ENCODE measurements at places on chromosomes 2 and 18. TPM values are rescaled to one million over a fixed set of nuclear protein-coding genes. Genes with fewer than 3 reads are reported as not detected.

DNA sequence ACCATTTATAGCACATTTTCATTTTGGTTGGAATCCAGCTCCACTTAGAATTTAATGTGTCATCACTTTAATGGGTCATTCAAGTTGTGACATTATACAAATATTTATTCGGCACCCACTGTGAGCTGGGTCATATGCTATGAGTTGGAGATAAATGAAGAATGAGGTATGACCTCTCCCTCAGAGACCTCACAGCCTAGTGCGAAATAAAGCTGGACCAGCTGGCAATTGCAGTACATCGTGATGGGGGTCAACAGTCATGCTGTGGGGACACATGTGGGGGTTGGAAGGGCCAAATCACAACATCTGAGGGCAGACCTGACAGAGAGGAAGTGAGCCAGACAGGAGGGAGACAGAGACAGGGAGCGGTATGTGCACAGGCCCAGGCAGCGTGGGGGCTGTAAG lies 175.4 kb downstream of the MAIP1 start:
- no peak overlapping the region for H3K27ac ChIP-seq
- no peaks in the 10 kb centered on the region for H3K36me3 ChIP-seq
- H3K27me3 ChIP-seq: no peaks in the 10 kb centered on the region

DNA sequence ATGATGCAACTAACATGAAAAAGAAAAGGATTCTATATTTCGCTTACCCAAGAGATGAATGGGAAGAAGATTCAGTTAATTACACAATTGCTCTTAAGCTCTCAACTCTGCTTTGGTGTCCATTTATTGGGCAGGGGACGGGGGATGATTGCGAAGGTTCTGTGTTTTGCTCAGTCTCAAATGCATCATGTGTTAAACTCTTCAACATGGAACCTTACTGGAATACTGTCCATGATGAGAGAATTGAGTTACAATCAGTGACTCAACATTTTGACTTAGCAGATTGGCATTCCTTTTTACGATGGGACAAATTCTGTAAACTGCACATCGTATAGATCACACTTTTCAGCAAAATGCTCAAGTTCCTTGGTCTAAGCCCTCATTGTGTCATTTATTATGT lies 135.6 kb downstream of the RBMS1 start:
- no peaks in the 10 kb centered on the region for H3K36me3 ChIP-seq
- peak; percentile 50 for DNase-seq
- peak overlapping the region; percentile 6 for H3K27ac ChIP-seq
- no peaks in the 10 kb centered on the region for H3K27me3 ChIP-seq
- H3K4me3 ChIP-seq: no peak overlapping the region

DNA sequence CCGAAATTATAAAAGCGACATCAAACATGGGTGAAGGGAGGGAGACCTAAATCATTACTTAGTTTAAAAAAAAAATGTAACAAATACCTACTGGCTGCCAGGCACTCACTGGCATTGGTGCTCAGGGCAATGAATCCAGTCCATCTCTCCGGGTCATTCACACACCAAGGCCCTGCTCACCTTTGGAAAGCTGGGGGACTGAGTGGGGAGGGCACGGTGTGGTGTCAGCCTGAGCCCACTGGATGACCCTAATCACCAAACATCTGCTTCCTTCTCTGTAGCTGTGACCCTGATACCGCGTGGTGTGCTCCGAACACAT lies 336 bp upstream of the DDX1 start:
- H3K27me3 ChIP-seq: no peaks in the 10 kb centered on the region
- H3K36me3 ChIP-seq: peaks cover 6% of the 10 kb centered on the region
- no peak for DNase-seq

GBX2 gene
- polyA plus RNA-seq: 0.25 TPM

CCDC148 gene
- 1.2 TPM for polyA plus RNA-seq

DNA sequence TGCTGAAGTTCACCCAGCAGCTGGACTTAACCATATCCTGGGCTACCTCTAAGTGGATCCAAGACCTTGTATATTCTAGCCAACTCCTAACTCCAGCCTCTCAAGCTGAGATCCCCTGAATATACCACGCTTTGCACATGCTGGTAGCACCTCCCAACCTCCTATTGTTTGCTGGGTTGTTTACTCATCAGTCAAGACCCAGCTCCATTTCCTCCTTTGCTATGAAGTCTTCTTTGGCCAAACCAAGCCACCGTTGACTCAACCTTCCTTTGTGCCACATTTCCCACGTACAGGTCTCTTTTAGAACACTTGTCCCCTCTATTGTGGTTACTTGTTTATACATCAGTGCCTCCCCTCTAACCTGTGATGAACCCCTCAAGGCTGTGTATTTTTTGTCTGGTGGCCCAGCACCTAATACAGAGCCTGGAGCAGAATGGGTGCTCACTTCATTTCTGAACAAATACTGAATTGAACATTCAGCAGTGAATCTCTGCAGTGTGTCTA lies 267.8 kb upstream of the REV1 start:
- no peaks in the 10 kb centered on the region for H3K27me3 ChIP-seq
- DNase-seq: no peak
- no peak overlapping the region for H3K27ac ChIP-seq
- H3K4me1 ChIP-seq: no peaks in the 10 kb centered on the region
- no peak overlapping the region for H3K4me3 ChIP-seq

DNA sequence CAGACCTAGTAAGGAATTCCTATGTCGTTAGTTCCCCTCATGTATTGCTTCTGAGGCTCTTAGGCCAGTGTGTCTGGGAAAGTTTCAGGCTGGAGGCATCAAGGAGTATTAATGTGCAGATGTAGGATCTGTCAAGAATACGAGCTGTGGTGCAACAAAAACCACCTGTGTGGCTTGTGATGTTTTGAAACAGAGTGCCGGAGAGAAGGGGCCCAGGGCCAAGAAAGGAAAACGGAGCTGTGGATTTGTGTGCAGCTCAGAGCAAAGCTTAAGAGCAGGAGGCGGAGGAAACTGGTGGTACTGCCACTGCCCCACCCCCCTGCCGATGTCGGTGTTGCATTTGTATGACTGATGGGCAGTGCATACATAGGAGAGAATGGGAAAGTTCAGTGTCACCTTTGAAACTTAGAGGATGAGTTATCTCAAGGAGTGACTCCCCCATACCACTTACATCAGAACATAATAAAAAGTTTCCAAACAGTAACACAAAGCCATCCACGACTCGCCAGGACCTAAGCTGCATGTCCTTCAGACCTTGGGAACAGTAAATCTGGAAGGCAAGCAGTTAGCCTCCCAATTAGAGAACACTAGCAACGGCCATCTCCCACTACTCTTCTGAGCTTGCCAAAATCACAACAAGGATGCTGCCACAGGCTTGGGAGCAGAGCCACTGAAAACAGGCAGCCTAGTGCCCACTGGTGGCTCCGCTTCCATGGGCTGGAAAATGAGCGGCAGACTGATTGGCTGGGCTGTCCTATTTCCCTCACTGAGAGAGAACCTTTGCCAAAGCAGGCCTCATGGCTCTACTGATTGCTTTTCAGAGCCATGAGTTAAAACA lies 152.7 kb upstream of the NT5C1B start:
- H3K4me1 ChIP-seq: peaks cover 4% of the 10 kb centered on the region
- no peak for DNase-seq
- H3K27ac ChIP-seq: no peak overlapping the region
- H3K4me3 ChIP-seq: no peak overlapping the region

DNA sequence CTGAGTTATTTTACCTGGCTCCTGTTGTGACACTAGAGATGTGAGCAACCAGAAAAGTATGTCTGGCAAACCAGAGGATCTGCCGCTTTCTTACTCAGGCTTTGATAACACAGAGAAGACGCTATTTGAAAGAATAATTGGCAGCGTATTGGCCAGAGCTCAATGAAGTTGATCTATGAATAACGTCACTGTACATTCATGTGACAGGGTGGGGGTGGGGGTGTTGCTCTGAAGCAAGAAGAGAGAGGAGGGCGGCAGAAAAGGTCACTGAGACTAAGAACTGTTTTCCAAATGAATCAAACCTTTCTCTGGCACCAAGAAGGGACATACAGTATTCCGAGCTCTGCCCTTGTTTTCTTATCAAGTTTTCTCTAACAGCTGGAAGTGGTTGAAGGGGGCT lies 1.7 kb upstream of the ONECUT2 start:
- DNase-seq: no peak

GRCh38 chr2:83471655-83472054 lies 987.4 kb downstream of the SUCLG1 start:
- no peak for DNase-seq
- no peak overlapping the region for H3K4me3 ChIP-seq
- H3K27ac ChIP-seq: no peak overlapping the region
- no peaks in the 10 kb centered on the region for H3K27me3 ChIP-seq

HOXD11 gene
- polyA plus RNA-seq: not detected

DNA sequence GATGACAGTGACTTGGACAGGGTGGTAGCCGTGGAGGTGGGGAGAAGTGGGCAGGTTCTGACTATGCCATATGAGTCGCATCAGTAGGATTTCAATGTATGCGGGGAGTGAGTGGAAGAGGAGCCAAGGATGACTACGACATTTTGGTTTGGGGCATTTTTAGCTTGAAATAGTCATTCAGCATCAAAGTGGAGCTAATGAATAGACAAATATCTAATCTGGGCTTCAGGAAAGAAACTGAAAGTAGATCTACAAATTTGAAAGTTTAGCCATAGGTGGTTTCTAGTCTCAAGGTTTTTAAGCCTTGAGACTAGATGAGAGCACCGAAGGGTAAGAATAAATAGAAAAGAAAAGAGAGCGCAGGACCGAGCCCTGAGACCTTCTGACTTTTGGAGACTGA lies 58.3 kb downstream of the FEZ2 start:
- H3K36me3 ChIP-seq: peaks cover 35% of the 10 kb centered on the region
- H3K27me3 ChIP-seq: no peaks in the 10 kb centered on the region
- peak; percentile 48 for DNase-seq
- H3K4me3 ChIP-seq: no peak overlapping the region
- H3K4me1 ChIP-seq: peaks cover 10% of the 10 kb centered on the region
- H3K27ac ChIP-seq: peak overlapping the region; percentile 11

DNA sequence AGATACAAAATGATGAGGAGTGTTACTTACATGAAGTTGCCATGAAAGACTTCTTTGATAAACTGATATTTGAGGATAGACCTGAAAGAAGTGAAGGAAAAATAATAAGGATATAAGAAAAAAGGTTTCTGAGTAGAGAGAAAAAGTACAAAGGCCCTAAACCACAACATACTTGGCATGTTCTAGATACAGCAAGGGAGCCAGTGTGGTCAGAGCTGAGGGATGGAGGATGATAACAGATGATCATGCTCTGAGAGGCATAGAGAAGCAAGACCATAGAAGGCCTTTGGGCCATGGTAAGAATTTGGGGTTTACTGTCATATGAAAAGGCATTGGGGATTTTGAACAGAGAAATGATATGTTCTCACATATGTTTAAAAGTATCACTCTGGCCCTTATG lies 424.1 kb upstream of the CHST9 start:
- no peak overlapping the region for H3K4me3 ChIP-seq
- H3K4me1 ChIP-seq: no peaks in the 10 kb centered on the region
- H3K27ac ChIP-seq: no peak overlapping the region
- H3K36me3 ChIP-seq: no peaks in the 10 kb centered on the region

DNAJC5G gene
- polyA plus RNA-seq: not detected

Data from fibroblast of lung (primary cell).